Fibroblast of pulmonary artery (primary cell): ENCODE measurements at places on chromosomes 16 and 17.

DNA sequence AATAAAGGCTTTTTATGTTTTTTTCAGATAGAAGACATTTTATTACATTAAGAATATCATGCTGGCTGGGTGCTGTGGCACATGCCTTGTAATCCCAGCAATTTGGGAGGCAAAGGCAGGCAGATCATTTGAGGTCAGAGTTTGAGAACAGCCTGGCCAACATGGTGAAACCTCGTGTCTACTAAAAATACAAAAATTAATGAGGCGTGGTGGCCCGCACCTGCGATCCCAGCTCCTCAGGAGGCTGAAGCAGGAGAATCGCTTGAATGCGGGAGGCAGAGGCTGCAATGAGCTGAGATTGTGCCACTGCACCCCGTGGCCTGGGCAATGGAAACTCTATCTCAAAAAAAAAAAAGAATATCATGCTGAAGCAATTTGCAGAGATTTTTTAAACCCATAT lies 29.1 kb upstream of the HAPSTR1 start:
- no peak for DNase-seq

GRCh38 chr17:15492791-15493692 lies 25.6 kb upstream of the CDRT4 start:
- no peak for DNase-seq

DNA sequence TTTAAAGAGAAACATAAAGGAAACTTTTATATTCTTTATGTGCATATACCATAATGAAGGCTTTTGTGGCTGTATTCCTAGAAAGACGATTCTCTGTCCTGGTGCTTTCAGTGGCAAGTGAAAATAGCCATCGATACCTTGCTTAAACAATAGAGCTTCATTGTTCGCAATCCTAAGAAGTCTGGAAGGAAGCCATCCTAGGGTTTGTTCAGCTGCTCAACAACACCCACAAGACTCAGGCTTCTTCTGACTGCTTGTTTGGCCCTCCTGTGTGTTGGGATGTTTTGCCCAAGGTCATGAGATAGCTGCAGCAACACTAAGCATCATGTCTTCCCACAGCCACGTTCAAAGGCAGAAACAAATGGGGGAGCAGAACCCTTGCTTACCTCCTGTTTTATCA lies 36.1 kb upstream of the COX10 start:
- DNase-seq = no peak

DNA sequence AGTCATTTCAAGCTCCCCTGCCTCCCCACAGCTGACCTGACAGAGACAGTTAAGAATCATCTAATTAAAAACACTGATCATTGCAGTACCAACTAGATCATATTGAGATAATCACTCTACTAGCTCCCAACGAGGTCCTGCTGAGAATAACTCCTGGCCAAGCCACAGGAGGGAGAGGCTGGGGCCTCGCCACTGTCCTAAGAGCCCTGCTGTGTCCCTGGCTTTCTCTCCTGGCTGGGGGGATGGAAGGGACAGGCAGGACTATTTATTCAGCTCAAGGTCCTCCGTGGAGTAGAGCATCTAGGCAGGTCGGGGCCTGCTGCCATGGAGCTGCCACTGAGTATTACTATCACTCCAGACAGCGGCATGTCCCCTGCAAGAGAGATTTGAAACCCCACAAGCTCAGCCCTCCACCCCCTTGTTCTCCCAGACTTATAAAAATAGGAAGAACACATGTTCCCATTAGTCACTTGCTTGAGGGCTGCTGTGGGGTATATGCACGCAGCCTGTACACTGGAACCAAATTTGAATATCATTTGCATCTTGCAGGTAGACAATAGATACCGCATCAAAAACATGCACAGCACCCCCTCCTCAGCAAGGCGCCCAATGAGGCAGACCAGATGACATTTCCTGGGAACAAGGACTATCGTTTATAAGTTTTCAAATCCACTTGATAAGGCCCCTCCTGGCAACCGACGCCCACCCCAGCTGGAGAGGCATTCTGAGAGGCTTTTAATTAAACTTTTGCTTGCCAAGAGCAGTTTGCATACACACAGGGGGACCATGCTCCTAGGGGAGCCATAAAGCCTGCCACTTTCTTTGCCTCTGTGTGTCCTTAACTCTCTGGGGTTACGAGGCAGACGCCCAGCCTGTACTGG lies 385.2 kb upstream of the ZFHX3 start:
- DNase-seq = no peak

GRCh38 chr16:86375851-86376250 lies 134.5 kb upstream of the FOXF1 start:
- no peak for DNase-seq

DNA sequence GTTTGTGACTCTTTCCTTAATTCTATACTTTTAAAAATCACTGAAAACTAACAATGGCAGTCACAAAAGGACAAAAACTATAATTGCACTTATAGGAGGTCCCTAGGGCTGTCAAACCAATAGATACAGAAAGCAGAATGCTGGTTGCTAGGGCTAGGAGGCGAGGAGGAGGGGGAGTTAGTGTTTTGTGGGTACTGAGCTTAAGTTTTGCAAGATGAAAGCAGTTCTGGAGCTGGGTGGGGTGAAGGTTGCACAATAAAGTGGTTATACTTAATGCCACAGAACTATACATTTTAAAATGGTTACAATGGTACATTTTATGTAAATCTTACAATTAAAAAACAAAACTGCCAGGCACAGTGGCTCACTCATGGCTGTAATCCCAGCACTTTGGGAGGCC lies 27.3 kb downstream of the NUBP1 start:
- peak; percentile 4 for DNase-seq

DNA sequence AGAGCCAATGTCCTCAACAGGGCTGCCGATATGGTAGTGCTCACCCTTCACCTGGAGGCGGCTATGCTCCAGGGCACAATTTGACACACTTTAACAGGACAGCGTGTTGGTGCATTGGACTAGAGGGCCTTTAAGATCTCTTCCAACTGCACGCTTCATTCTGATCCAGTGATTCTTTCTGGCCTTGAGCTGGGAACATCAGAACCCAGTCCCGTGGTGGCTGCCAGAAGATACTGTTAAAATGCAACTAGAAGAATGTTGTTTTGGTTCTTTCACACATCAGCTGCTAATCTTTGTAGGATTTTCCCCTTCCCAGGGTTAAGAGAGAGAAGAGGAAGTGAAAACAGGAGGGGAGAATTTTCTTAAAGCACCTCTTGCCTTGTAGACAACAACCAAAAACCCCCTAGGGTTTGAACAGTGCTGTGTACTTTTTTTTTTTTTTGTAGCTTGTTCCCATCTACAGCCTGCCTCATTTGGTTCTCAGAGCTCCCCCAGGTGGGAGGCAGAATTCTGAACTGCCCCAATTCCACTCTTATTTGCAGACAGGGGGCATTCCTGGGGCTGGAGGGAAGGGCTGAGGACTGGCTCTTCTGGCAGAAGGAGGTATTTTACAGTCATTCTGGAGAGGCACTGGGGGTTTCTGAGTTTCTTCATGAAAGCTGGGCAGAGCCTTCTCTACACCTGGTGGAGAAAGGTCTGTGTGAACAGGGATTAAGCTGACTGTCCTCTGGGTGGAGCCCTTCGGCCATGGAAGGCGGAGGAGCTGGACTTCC lies 32.4 kb downstream of the SMARCE1 start:
- DNase-seq = peak; percentile 59

GRCh38 chr16:55437625-55438024 lies 41.4 kb upstream of the MMP2 start:
- DNase-seq = peak; percentile 32

DNA sequence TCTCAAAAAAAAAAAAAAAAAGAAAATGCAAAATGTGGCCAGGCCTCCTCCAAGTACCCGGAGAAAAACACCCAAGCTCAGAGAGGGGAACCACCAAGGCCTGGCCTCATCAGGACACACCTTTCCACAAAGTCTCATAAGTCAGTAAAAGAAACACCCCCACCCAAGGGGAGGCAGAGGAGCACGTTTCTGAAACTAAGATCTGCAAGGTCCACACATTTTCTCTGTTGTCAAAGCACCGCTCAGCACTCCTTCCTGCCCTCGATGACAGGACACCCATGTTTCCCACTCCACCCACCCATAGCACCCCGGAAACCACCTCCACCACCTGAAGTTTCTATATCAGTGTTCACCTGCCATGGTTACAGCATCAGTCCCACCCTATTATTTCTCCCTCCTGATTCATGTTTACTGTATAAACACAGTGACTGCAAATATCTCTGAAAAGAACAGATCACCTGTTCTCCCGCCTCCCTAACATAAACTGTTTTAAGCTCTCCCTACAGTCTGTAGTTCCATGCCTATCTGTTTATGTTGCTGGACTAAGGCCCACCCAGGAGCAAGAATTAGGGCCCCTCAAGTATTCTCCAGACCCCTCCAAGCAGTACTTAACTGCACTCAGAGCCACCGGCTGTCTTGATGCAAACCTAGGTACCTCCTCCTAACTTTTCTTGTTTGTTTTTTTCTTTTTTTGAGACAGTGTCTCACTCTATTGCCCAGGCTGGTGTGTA lies 2.0 kb downstream of the CORO7 start:
- DNase-seq = no peak

- DNase-seq = no peak
These were observed 17.1 kb downstream of the SGCA start for GRCh38 chr17:50182783-50183420.

DNA sequence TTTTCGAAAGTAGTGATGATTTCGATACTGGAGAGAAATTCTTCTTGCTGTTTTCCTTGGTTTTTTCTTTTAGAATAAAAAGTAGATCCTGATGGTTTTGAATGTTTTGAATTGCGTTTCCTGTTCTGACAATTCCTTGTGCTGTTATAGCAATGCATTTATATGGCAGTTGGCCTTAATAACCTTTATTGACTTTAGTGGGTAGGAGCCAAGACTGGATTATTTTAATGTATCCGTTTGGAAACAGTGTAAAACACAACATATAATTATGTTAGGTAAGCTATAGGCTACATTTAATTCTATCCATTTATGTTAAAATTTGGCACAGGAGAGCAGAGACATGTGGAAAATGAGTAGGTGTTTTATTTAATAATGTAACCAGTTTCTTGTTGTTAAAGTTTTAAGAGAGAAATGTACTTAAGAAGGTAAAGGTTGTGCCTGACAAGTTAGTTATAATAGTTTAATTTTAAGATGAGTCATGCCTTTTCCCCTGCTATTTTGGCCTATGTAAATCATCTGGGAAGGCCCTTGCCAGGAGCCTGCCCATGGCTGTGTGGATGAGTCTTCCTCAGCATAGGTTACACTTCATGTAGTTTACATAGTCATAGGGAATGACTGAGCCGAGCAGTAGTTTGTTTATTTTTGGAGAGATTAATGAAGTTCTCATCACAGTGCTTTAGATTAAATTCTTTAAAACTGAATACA lies 189.9 kb downstream of the FTO start:
- peak; percentile 59 for DNase-seq

DNA sequence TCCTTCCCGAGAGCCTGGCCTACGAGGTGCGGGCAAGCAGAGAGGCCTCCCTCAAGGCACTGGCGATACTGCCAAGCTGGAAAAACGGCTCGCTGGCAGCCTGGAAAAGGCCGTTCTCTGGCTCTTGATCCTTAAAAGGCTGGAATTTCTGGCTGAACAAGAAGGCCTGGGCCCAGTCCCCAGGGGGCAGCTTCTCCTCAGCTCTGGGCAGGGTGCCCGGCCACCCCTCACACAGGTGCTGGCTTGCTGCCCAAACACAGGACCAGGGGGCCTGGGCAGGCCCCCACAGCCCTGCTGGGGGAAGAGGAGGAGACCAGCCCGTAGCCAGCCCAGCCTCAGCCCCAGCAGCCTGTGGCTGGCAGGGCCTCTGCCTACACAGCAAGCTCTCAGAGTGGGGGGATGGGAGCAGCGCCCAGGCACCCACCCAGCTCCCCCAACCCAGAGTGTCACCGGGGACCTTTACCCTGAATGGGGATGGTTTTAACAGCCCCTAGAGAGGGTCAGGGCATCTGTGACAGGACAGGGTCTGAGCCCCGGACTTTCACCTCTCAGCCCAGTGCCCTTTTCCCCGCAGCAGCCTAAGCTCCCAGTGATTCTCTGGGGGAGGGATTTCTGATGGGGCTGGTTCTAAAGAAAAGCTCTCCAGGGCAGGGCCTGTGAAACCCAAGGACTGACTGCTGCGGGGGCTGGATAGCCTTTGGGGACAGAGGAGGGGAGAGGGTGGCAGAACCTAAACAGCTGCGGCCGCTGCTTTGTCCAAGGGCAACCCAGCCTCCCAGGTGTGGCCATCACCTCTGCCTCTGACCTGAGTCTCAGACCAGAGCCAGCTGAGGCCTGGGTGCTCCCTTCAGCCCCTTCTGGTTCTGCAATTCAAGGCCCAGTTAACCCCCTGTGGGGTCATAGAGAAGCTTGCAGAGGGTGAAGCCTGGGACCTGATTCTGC lies 38.6 kb upstream of the TOB1 start:
- no peak for DNase-seq

DNA sequence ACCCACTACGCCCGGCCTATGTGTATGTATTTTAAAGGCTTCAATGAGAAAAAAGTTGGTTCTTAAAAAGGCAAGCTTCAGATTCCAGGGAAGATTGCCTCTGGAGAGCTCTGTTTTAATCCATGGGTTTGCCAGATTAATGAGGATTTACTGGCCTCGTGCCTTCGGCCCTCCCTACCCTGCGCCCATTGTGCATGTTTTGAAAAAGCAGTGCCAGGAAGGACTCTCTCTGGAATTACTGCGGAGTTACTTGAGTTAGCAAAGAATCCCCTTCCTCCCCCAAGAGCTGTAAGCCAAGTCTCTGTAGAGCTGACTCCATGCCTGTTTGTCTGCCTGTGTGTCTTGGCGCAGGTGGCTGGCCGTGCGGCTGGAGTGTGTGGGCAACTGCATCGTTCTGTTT lies 98.9 kb downstream of the ABCC6 start:
- DNase-seq = no peak

- no peak for DNase-seq
These were observed 45.4 kb upstream of the TMEM132E start for GRCh38 chr17:34533806-34534527.

- no peak for DNase-seq
These were observed 17.1 kb downstream of the CUEDC1 start for GRCh38 chr17:57938061-57938502.

DNA sequence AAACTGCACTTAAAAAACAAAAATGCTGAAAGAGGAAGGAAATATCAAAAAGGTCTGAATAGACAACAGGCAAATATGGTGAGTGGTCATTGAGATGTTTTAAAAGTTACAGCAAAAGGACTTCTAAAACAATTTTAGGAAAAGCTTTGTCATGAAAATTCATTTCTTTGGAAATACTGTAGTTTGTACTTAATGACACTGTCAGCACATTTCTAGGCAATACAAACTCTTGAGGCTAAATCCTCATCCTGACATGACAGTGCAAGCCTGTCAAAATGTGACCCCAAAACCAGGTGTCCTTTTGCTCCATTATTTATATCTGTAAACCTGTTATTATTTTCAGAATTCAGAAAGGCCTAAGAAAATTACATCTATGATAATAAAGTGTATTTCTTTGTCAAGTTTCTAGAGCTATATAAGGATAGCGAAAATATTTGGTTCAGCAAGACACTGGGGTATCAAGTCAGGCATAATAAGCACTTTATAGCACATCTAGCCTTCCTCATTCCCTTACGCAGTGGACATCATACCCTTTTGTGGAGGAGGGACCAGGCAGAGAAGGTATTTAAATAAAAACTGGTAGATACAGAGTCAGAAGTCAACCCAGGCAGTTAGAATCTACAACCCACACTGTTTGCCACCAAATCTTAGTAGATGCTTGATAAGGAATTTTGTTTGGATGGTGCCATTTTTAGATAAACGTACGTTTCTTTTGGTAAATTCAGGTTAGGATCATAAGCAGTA lies 28.4 kb downstream of the SIAH1 start:
- no peak for DNase-seq

GRCh38 chr17:228951-229708 lies 47.7 kb upstream of the DOC2B start:
- DNase-seq = peak; percentile 10

- no peak for DNase-seq
These were observed 1.1 kb downstream of the G6PC1 start for GRCh38 chr17:42901535-42902229.

GRCh38 chr17:67044016-67044772 lies at the start of gene CACNG1:
Gene CACNG1, plus strand, starts transcription at chr17:67044554. Its CDS starts 107 bp downstream, at chr17:67044661.
- no peak for DNase-seq
